ENCODE measurements at places on chromosomes 13 and 19. TPM values are rescaled to one million over a fixed set of nuclear protein-coding genes. Genes with fewer than 3 reads are reported as not detected.

- no peak for DNase-seq
Measured at GRCh38 chr13:109644069-109644750, 142.2 kb downstream of the IRS2 start.

DNA sequence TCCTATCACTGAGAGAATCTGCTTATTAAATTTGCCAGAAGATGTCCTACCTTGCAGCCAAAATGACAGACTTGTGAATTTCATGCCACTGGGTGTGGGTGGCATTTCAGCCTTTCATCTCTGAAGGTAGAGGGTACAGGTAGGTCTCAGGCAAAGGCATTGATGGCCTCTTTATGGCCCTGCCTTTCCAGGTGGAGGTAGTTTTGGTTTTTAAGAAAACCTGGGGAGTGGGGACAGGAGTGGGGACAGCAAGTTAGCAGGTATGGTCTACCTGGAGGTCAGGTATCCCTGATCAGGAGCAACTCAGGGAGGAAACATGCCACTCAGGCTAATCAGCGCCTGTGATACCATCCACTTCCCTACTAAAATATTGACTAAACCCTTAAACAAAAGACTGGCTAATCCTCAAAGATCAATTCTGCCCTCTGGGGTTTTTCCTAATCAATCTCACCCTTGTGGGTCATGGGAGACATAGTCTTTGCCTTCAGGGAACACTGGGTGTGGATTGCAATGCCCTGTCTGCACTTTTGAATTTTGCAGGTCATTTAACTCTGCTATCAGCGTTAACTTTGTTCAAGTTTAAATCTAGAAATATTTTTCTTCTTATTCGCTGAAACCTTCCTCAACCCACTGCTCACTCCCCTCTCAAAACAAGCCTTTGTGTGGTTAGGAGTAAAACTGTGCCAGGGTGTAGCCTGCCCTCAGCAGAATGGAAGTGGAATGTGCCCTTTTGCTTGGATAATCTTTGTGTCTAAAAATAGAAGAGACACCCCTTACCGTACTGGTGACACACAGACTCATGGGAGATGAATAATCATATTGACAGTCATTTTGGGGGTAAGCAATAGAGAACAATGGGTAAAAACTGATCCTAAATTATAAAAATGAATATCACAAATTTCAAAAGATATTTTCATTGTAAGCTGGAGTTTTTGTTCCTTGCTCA, 233.7 kb downstream of the COG6 start:
- DNase-seq = no peak

DNA sequence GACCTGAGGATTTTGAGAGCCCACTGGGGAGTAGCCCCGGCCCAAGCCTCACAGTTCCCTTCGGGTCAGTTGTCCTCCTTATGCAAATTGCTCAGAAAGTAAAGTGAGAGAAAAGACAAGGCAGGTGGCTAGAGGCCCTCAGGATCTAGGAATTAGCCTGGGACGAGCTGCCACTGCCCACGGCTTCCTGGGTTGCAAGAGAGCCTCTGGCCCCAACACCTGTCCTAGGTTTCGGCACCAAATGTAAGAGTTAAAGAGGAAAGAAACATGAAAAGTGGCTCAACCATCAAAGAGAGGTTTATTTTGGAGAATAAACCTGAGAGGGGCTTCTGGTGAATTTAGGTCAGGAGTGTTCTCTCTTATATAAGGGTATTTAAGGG, 25.6 kb downstream of the TMEM255B start:
- DNase-seq = no peak

DNA sequence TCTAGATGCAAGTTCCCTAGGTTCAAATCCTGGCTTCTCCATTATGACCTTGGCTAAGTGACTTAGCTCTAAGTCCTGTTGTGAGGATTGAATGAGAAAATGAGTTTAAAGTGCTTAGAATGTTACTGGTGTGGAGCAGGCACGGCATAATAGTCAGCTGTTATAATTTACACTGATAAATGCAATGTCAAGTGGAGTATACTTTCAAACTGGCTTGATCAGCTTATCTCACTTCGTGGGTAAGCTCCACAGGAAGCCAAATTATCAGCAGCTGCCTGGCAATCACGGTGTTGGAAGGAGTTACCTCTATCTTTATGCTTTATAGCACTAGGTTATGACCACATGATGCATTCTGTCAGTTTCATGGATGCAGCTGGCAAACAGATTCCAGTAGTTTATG, 272.8 kb downstream of the OLFM4 start:
- no peak for DNase-seq

Gene MISP3
- total RNA-seq = 7.9 TPM

Gene FXYD1
- total RNA-seq = 580 TPM

Gene ADGRE3
- not detected for total RNA-seq

Gene OSCAR
- total RNA-seq = 0.54 TPM

Data from Right ventricle myocardium superior (tissue), 1 donor.